Gastrocnemius medialis (tissue), 4 donors: ENCODE measurements at places on chromosomes 2 and 18. TPM values are rescaled to one million over a fixed set of nuclear protein-coding genes. Genes with fewer than 3 reads are reported as not detected.

DNA sequence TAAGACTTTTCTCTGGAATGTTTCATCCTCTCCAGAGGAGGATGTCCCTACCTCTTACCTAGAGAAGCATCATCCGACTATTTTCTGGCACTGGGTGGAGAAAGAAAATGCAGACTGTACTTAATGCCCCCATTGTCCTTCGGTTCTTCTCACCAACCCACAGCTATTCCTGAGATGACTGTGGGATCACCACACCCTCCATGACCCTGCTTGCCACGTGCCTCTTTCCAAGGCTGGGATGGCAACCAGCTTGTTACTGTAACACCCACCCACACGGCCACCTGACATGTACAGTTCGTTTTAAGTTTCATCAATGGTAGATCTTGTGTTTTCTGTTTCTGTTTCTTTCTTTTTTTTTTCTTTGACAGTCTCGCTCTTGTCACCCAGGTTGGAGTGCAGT, 365.2 kb downstream of the FBXO15 start:
- DNase-seq = no peak

DNA sequence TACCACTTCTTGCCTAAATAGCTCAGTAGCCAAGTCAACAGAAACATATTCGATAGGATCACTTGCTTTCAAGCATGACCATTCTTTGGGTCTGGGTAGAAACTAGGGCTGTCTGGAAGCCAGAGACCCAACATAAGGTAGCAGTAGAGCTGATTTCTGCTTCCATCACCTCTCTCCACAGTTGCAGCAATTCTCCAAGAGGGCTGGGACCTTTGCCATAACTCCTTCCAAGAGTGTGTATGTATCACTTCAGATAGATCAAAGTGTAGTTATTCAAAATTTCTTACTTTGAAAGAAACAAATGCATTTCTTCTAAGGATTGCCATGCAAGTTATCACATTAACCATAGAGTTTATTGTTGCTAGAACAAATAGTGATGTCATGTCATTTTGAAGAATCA, 172.0 kb upstream of the GALNT5 start:
- no peak for DNase-seq

DNA sequence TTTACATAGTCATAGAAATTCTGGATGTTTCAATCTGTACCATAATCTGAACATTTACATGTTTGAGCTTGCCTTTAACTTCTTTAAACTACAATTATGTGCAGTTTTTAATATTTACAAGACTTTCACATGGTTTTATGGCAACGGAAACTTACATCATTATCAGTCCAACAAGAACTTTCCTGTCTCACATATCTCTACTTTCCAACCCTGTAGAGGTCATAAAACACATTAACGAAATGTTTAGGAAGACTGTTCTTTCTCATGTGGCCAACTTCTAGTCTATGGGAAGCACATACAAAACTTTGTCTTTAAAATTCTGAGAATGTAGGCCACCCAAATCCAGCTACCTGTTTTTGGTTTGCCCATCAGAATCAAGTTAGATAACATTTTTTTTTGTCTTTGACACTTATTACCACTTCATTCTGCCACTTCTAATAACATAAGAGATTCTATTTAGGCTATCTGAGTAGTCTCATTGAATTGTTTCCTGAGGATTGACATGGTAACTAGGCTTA, 693.2 kb downstream of the KCNJ3 start:
- no peak for DNase-seq

TMEM178A gene
- total RNA-seq = not detected

DNA sequence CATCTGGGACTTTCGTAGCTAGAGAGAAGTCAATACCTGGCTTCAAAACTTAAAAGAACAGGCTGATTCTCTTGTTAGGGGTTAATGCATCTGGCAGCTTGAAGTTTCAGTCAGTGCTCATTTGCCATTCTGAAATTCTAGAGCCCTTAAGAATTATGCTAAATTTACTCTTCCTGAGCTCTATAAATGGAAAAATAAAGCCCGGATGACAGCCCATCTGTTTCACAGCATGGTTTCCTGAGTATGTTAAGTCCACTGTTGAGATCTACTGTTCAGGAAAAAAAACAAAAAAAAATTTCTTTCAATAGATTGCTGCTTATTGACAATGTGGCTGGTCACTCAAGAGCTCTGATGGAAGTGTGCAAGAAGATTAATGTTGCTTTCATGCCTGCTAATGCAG, 101.3 kb upstream of the RPE start:
- DNase-seq = no peak

MOCOS gene
- total RNA-seq = 2.8 TPM

ADAM23 gene
- 1.5 TPM for total RNA-seq

DNA sequence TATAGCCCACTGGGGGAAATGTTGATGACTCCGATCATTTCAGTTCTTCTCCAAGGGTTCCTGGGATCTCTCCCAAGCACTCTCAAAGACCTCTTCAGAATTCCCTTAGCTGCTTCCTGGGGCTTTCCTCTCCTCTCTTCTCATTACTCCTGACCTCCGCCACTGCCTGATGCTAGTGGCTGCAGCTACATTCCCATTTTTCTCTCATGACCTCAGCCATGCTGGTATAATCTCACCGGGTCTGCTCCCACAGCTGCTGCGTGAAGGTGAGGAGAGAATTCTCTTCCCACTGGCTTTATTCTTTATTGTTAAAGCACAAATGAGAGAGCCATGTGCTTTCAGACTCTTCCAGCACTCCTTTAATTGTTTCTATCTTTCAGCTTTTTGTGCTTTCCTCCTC, 312.0 kb upstream of the ETAA1 start:
- no peak for DNase-seq

DNA sequence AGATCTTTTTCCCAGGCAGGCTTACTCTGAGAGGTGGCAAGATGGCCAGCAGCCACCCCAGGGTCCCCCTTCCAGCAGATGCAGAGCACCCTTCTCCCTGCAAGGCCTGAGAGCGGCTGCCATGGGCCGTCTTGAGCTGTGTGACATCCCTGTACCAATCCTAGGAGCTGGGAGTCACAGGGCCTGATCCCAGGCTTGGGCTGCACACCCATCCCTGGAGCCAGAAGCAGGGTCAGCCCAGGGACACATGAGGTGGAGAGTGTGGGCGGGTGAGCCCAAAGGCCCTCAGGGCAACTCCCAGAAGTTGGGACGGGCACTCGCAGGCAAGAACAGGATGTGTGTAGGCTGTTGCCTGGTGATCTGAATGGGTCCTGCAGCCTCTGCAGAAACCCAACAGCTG, 40.5 kb downstream of the CROCC2 start:
- DNase-seq = no peak

DNA sequence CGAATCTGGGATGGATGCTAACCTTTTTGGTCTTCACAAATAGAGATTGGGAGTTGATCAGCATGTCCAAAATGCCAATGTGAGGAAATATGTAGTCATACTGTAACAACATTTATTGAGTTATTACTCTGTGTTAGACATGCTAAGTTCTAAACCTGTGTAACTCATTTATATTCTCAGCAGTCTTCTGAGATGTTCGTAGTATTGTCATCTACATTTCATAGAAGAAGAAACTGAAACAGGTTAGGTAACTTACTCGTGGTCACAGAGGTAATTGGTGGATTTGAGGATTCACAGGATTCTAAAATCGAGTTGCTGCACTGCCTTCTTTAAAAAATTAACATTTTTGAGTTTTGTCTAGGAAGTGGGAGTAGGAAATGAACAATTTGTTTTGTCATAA, 162.1 kb downstream of the UBE2E3 start:
- DNase-seq = no peak

REG3A gene
- total RNA-seq = not detected

- DNase-seq = no peak
These were observed 248.8 kb downstream of the ACKR3 start for GRCh38 chr2:236818281-236819045.

DNA sequence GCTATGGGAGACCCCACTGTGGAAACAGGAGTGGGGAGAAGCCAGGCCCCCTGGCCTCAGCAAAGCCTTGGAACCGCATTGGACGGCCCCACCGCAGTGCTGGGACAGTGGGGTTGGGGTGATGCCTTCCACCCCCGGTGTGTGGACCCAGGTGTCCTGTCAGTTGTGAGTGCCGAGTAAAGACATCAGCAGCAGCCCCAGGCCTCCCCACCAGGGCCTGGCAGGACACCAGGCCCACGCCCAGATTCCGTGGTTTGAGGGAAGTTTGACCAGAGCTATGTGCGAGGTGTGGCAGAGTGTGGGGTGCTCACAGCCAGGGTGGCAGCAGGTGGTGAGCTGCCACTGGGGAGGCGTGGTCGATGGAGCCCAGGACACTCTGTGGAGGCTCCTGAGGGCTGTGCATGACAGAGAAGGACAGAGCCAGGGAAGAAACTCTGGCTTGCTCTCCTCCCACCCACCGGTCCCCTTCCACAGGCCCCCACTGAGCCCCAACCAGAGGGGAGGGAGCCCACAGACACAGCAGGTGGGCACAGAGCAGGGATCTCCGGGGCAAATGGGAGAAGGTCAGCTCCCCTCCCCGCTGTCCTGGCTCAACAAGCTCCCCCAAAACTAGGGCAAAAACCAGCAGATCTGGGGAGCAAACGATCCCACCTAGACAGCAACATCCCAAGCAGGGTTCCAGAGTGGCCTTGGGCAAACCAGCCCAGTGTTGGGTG, 69.1 kb downstream of the TWIST2 start:
- no peak for DNase-seq

IL1RL2 gene
- total RNA-seq = 0.49 TPM

DDX18 gene
- 24.5 TPM for total RNA-seq

- no peak for DNase-seq
These were observed 10.6 kb downstream of the SLC4A5 start for GRCh38 chr2:74332550-74333174.

GRCh38 chr2:134149904-134150303, 104.0 kb upstream of the MGAT5 start:
- DNase-seq = no peak

GRCh38 chr2:48310581-48310980, 219.4 kb upstream of the STON1 start:
- no peak for DNase-seq
